ENCODE measurements at places on chromosomes 2 and 18.

GRCh38 chr2:16656784-16657391 is 8.7 kb downstream of the CYRIA start:
- DNase-seq: no peak

DNA sequence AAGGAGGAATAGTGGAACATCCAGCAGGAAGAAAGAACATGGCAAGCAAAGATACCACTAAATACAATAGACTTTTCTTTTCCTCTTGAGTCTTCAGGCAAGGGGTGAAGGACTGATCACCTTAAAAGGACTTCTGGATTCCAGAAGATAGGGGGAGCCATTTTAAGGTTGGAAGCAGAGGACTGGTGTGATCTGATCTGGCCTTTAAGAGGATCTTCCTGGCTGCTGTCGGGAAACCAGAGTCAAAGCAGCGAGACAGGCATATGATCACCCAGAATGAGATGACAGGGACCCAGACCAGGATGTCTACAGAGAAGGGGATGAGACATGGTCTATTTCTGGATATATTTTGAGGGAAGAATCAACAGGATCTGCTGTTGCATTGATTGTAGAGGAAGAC is 558.0 kb downstream of the STK39 start:
- no peak for DNase-seq

- DNase-seq: no peak
Observed at GRCh38 chr2:205758500-205758899, 76.2 kb downstream of the NRP2 start.

GRCh38 chr2:65864619-65865018 is 432.2 kb upstream of the SPRED2 start:
- DNase-seq: no peak

DNA sequence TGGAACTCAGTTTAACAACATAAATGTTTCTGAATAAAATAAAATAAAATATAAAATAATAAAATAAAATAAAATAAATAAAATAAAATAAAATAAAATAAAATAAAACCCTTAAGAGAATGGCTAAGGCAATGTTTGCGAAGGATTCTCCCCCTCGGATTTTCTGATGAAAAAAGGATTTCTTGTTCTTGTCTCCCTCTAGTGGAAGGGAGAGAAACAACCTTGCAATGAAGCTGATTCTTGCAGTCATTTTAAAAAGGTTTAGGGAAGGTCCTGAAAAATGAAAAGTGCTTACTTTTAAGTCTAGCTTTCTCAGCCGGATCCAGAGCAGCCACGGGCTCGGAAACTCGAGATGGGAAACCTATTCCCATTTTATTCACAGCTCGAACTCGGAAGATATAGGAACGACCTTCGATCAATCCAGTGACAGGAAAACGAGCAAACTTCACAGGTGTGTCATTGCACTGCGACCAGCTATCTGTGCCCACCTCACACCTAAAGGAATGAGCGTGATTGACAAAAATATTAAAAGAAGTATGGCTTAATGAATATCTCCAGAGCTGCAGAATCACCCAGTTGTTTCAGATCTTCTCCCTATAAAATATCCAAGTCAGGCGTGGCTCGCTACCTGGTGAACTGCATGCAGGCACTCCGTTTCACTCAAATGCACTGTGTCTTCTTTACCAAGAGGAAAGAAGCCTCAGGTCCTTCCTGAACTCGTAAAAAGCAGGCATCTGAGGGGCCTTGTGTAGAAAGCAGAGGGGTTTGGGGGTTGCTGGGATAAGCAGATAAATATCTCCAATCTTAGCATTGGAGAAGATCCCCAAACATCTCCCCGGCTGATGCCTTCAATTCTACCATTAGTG is 68.1 kb downstream of the MYOM1 start:
- peak; percentile 48 for DNase-seq

GRCh38 chr2:172447811-172448493 is 20.6 kb downstream of the ITGA6 start:
- DNase-seq: no peak

GRCh38 chr2:180394305-180394704 is 387.2 kb upstream of the CWC22 start:
- no peak for DNase-seq

DNA sequence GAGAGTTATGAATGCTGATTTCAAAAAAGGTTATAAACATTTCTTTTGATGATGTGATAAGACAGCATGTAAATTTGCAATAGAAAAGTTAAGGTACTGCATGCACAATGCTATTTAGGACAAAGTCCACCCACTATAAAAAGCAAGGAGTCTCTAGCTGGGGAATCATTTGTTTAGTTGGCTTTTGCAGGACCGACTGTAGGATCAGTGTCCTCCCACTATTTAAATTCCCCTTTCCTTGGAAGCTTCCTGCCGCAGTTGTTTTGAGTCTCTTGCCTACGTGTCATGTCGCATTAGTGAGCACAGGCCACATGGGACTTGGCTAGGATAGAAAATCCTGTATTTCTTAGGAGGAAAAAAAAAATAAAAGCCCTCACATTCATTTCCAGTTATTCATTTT is 13.1 kb downstream of the QPCT start:
- no peak for DNase-seq

DNA sequence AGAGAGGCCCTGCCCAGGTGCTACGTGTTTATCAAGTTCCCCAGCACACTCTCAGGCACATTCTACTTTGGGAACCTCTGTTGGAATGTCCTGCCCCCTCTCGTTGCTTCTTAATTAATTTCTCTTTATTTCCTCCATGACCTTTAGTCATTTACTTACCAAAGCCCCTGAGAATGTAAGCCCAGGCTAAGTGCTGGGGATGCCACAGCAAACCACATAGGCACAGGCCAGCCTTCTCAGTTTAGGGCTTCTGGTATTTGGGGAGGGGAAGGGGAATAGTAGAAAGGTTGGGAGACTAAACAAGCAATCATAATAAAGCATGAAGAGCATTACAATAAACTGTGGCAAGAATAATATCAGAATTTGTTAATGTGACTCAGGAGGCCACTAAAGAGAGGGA is 85.7 kb downstream of the EVA1A start:
- no peak for DNase-seq

DNA sequence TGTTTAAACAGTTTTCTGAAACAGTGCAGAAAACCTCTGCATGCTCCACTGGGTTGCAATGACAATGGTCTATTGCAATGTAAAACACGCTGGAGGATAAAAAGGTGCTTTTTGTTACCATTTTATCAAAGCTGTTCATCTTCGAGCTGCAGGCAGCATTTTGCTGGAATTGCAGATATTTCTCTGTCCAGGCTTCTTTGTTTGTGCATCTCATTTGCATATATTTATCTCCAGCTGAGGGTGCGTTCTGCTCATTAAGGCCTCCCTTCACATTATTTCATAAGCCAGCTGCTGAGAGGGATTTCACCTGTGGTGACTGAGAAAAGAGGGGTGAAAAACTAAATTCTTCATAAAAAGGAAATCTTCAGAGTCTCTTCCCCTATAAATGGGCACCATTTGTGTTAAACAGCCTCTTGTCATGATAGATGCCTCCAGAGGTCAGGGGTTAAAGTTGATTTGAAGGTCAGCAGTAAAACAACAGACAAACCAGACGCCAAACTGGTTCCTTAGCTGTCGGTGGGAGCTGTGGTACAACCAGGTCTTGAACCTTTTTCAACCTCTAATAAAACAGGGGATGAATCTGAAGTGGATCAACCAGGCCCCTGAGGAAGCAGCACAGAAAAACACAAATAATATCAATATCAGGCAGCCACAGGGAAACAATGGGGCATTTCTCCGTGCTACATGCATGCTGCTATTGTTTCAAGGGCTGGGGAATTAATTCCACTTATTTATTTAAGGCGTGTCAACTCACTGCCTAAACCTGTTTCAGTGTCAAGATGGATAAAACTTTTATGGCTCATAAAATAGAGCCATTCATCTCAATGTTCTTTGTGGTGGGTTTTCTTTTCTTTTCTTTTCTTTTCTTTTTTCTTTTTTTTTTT is 265.1 kb downstream of the MEIS1 start:
- no peak for DNase-seq
